Stimulated activated CD8-positive, alpha-beta memory T cell treated with anti-CD3 and anti-CD28 coated beads, Interleukin-7, amount 100 ng/mL, for 1 hour (primary cell): ENCODE measurements at places on chromosomes 2 and 18.

DNA sequence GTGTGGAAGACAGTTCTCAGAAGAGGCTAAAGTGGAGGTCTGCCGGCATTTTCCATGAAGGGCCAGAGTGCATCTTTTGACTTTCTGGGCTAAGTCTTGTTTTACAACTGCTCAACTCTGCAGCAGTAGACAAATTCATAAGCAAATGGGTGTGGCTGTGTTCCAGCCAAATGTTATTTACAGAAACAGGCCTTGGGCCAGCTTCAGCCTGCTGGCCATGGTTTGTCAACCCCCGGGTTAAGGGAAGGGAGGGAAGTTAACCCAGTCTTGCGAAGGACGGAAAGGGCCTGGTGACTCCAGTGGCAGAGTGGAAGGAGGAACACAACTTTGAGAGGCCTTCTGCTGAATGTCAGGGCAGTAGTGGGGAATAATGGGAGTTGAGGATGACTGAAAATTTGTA lies 34.3 kb upstream of the NCKAP5 start:
- no peak for DNase-seq

GRCh38 chr2:38925982-38926381 lies 36.3 kb downstream of the ARHGEF33 start:
- no peak for DNase-seq

DNA sequence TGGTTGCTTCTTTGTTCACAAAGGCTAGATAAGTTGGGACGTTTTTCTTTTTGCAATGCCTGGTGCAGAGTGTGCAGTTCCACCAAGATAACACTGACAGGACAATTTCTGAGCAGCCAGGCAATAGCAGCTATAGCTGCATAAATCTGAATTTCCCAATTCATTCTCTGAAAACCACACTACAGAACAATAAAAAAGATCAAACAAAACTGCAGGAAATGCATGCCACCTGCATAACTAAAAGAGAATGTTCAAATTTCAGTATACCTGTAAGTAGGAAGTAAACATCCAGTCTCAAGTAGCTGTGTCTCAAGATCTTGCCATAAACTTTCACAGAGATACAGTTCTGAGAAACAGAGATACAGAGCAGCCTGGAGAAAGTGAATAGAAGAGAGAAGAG lies 5.3 kb upstream of the KCTD18 start:
- DNase-seq = no peak

DNA sequence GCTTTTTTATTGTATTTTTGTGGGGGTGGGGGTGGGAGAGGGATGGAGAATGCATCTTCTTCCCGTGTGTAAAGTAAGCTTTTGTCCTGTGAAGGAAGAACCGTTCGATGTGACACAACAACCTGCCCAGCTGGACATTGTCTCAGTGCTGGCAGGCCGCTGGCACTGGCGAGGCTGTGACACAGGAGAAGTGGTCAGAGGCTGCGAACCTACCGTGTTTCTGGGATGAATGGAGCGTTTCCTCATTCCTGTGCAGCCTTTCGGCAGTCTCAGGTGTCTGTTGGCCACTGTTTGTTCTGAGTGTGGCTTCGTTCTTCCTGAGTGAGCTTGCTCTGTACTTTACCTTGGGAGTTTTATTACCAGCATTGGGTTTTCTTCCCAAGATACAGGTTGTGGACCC lies 8.0 kb downstream of the RAMP1 start:
- no peak for DNase-seq
